ENCODE measurements at places on chromosomes 16 and 17.

- no peak for DNase-seq
Observed at GRCh38 chr17:47266782-47267181, 13.2 kb downstream of the ITGB3 start.

GRCh38 chr17:67392111-67392510, 15.0 kb downstream of the PITPNC1 start:
- DNase-seq, result no peak

DNA sequence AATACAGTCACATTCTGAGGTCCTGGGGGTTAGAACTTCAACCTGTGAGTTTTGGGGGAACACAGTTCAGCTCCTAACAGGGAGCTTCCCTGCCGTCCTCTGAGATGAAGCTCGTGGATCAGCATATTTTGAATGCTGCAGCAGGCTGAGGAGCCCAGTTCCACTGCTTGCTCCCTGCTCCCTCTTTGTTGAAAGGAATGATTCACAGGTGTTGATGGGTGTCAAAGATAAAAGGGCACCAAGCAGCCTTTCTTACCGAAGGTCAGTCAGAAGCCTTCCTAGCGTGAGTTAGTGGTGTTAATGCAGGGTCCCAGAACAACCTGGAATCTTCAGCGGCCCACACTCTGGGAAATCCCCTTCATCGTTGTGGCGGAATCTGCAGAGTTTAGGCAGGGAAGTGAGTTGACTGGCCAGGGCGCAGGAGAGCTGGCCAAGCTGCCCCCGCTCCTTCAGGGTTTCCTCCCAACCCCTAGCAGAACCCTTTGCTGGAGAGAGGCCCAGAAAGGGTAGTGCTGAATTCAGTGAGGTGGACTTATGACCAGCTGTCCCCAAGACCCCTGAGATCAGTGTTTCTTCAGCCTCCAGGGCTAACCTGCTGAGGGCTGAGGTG, 114.8 kb downstream of the GNAO1 start:
- no peak for DNase-seq

DNA sequence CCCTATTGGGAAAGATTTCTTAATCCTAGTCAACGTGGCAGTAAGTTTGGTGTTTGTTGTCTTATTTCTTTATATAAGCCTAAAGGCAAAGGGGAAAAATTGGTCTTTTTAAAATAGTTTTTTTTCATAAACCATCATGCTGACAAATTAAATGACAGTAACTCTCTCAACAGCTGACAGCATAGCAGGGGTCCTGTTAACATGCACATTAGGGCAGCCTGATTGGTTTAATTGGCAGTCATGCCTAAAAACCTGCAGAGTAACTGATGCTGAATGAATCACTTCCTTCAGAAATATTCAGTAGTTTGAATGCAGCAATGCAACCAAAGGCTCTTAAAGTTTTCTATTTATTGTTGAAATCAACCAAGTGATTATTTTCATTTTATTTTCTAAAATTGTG, 85.4 kb downstream of the ITFG1 start:
- DNase-seq, result no peak

DNA sequence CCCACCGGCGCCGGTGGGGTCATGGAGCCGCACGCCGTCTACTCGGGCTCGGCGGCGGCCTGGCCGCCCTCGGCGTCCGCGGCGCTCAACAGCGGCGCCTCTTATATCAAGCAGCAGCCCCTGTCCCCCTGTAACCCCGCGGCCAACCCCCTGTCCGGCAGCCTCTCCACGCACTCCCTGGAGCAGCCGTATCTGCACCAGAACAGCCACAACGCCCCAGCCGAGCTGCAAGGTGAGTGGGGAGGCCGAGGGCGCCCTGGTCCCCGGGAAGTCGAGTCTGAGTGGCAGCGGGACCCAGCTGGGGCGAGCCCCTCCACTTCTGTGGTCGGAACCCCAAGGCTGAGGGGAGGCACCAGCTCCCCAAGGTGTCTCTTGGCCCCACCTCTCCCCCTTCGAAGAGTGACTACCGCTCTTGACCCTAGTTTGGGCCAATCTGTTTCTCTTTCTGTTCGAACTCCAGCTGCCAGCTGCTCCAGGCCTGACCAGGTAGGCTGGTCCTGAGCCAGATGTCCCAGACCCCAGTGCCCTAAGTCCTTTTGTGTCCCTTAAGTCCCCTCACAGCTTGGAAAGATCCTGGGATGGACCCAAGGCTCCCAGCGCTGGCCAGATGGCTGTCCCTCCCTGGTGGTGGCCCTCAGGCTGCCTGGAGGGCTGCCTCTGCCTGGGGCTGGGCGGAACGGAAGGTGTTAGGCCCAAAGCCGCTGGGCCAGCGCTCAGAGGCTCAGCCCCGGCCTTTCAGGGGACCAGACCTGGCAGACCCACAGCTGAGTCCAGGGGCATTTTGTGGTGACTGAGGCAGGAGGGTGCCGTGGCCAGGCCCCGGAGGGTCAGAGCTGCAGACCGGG, 1.2 kb downstream of the FOXF1 start:
- DNase-seq, result no peak

DNA sequence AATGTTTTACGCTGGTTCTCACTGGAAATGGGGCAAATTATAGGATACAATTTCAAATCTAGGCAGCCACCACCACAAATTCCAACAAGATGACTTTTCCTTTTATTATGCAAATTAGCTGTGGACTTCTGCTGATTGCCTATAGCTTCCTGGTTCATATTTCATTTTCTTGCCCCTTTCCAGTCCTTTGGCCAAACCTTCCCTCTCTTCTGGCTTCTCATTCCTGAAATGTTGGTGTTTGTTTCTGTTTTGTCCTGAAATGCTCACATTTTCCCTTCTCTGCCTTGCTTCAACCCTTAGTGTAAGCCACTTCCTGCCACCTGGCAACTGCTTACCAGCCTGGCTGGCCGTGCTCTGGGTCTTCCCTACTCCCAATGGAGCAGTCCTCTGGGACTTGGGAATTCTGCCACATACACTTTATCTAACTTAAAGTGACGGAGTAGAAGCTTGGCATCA, 14.0 kb downstream of the PRSS54 start:
- no peak for DNase-seq

- DNase-seq, result no peak
Observed at GRCh38 chr17:21132428-21132827, 5.7 kb downstream of the DHRS7B start.

DNA sequence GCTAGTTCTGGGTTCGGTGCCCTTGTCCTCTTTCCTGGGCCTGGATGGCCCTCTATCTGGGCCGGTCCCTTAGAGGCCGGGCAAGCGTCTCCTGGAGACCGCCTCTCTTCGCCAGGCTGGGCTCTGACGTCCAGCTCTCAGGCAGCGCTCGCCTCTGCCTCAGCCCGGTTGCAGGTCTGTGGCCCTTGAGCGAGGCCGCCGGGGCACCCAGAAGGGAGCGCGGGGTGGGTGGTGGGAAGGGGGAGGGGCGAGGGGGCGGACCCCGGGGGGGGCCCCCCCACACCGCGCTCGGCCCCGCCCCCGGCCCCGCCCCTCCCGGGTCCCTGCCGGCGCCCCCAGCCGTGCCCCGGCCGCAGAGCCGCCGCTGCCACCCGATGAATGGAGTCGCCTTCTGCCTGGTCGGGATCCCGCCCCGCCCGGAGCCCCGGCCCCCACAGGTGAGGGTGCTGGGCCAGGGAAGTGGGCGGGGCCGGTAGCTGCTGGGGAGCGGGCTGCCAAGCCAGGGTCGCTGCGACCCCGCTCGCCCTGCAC, at the start of gene ARHGAP23:
TSS of gene ARHGAP23 (plus strand) at position 353 of the 531 bp plus-strand sequence. CDS start at position 375, 22 bp downstream.
- DNase-seq, result peak; percentile 29

DNA sequence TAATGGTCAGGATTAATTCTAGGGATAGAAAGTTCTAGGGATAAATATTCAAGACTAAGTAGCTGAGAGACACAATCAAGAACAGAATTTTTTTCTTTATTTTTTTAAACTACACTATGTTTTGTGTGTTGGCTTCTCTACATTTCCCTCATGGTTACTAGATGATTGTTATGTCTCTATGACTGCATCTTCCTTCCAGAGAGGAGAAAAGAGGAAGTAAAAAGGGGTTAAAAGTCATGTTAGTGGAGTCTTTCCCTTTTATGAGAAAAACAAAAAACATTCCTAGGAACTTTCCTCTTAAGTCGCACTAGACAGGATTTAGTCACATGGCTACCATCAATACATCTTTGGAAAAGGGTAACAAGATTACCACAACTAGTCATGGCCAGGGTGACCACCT, 375.0 kb downstream of the KCNJ2 start:
- DNase-seq, result no peak

DNA sequence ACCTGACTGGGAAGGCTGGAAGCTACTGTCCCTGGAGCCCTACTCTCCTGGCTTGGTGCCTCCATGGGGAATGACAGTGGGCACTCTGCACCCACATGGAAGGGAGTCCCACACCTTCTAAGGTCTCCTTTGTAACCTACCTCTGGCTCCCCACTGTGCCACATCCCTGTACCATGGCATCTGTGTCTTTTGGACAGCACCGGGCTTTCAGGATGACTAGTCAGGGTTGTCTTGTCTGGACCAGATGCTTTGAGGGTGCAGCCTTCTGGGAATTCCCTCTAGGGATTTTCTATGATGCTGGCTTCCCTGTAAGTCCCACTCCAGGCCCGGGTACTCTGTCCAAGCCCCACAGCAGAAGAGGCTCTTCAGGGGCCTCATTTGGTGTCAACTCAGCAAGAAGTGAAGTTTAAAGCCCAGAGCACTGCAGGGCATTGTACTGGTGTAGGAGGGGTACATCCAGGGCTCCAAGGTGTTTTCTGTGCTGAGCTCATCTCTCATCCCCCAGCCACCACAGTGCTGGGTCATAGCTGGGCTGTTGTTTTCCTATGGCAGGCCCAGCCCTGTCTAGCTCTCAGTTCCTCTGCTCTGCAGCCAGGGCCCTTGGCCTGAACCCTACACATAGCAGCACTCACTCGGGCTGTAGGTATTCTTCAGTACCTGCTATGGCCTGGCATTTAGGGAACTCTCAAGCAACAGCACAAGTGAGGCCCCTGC, 255.3 kb downstream of the CPPED1 start:
- DNase-seq, result no peak

DNA sequence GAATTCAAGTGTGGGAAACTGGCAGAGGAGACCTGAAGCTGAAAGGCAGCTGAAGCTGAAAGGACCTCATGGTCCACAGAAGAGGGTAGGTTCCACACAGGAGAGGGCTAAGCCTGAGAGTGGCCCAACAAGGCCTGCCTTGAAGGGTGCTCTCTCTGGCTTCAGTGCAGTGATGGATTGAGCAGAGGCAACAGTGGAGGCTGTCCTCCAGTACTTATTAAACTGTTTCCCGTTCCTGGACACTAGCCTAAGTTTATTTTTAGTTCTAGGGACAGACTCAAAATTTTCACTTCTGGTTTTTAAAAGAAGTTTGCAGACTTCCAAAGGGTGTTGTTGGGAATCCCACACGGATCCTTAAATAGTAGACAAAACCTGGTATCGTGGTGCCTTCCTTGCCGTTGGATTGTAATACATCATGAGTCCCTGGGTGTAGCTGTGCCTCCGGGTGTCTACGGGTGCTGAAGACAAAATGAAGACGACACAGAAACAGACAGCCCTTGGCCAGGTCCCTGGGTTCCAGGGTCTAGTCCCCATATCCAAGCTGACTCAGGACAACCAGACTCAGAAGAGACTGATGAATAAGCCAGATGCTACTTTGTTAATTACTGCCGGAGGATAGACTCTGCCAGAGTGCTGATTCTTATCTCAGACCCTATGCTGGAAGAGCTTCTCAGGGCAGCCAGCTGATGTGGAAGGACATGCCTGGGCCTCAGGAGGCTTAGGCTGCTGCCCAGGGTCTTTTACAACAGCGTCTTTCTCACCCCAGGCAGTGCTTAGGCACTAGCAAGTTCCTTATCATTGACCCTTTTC, 7.1 kb upstream of the CMTM4 start:
- no peak for DNase-seq

DNA sequence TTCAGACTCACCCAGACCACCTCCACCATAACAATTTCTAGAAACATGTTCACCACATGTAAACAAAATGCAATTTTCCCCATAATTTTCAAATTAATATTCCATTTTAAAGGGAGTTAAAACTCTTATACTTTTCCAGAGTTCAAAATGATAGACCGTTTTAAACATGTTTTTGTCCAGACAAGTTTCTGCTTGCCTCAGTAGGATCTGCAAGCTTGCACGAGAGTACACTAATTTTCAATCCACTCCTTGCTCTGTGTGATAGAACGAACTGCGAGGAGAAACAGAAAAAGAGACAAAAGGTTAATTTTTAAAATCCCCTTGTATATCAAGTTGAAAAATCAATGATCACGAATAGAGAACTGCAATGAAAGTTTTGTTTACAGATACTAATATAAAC, 7.1 kb downstream of the FAHD1 start:
- DNase-seq, result no peak

DNA sequence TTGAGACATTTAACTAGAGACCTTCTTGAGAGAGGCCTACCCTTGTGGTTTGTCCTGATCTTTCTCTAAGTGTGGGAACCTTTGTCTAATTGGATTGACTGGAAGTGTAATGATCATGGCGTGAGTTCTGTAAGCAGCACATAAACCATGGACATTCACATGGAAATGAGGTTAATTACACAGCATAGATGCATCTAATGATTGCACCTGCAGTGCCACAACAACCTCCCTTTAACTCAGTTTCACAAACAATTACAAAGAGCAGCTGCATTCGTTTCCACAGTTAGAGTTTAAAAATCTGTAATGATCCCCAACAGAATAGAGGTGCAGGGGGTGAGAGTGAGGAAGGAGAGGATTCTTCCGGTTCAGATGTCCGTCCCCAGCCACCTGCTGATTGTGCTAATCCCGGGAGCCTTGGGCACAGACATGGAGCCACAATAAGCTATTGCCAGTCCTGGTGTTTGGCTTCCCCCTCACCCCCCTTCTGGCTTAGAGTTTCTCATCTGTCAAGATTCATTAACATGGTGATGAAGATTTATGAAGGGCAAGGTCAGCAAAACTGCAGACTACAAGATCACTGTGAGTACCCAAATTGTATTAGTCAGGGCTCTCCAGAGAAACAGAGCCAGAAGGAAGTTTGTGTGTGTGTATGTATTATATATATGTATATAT, 659.2 kb upstream of the SOX9 start:
- DNase-seq, result no peak

DNA sequence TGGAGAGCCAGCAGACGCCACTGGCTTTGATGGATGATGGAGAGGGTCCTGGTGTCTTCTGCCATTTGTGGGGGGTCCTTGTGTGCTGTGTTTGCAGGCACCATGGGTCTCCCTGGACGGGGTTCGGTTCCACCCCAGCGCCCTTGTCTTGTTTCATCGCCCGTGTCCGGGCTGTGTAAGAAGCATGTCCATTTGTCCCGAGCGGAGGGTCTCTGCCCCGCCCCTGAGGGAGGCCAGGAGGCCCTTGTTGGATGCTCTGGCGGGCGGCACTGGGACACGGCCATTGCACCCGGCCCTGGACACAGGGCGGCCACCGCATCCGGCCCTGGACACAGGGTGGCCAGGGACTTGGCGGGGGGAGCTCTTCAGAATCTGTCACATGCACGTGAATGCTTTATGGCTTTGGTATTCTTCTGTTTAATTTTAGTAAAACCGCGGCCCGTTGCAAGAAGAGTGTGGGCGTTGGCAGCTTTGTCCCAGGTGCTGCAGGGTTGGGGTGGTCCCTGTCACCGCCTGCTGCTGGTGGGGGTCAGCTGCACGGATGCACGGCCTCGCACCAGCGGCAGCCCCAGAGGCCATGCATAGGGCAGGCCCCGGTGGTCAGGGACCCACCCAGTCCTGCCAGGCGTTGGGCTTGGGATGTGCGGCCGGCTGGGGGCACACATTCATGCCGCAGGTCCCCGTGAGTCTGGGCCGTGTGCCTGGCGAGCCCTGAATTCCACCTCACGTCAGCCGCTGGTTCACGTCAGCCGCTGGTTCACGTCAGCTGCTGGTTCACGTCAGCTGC, 21.0 kb upstream of the ZNF750 start:
- no peak for DNase-seq
